PC-9 (cell line): ENCODE measurements at places on chromosomes 13 and 19. TPM values are rescaled to one million over a fixed set of nuclear protein-coding genes. Genes with fewer than 3 reads are reported as not detected.

Gene CGB7
- 4.8 and 6.8 TPM in 2 replicates for total RNA-seq

Gene SUGP1
- 39.9 and 56.7 TPM in 2 replicates for total RNA-seq

- DNase-seq, result no peak
Measured at GRCh38 chr19:29887442-29887855, 54.6 kb upstream of the URI1 start.

- no peak for DNase-seq
Measured at GRCh38 chr13:102774214-102774568, 605 bp upstream of the TEX30 start.

Gene SLC8A2
- not detected in 2 replicates for total RNA-seq

- no peak for DNase-seq
Measured at GRCh38 chr19:11649941-11650340, 52.7 kb downstream of the ZNF627 start.

- DNase-seq, result no peak
Measured at GRCh38 chr19:37935341-37935740, 28.3 kb downstream of the SIPA1L3 start.

GRCh38 chr13:66415444-66415843 is 814.7 kb downstream of the PCDH9 start:
- DNase-seq, result no peak

GRCh38 chr19:33468361-33469170 is 53.0 kb downstream of the PEPD start:
- no peak for DNase-seq

- no peak for DNase-seq
Measured at GRCh38 chr19:7908078-7908699, 4.5 kb downstream of the MAP2K7 start.

DNA sequence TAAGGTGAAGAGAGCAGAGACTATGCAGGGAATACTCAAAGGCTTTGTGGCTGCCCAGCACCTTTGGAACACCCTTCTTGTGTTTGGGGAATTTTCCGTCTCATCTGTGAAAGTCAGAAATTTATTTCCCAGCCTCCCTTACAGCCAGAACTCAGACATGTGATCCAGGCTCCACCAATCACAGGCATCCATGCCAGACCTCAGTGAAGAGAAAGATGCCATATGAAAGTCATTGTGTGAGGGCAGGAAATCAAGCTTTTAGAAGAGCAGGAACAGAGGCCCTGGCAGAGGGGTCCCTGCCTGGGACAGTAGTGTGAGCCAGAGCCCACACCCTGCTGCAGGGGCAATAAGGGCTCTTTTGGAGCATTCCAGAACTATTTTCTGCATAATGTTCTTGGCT is 12.1 kb downstream of the CCDC70 start:
- DNase-seq, result no peak

Gene CABP5
- total RNA-seq, result not detected in 2 replicates

Gene ACP7
- total RNA-seq, result 3.8 and 5.4 TPM in 2 replicates

Gene THSD1
- total RNA-seq, result 0.25 and 0.33 TPM in 2 replicates

- DNase-seq, result no peak
Measured at GRCh38 chr19:40594255-40594654, 6.9 kb upstream of the LTBP4 start.

Gene EPSTI1
- 2.7 and 3.4 TPM in 2 replicates for total RNA-seq

Gene CBARP
- total RNA-seq, result 1.8 and 1.9 TPM in 2 replicates

- no peak for DNase-seq
Measured at GRCh38 chr19:24062190-24062589, 24.8 kb upstream of the ZNF254 start.

DNA sequence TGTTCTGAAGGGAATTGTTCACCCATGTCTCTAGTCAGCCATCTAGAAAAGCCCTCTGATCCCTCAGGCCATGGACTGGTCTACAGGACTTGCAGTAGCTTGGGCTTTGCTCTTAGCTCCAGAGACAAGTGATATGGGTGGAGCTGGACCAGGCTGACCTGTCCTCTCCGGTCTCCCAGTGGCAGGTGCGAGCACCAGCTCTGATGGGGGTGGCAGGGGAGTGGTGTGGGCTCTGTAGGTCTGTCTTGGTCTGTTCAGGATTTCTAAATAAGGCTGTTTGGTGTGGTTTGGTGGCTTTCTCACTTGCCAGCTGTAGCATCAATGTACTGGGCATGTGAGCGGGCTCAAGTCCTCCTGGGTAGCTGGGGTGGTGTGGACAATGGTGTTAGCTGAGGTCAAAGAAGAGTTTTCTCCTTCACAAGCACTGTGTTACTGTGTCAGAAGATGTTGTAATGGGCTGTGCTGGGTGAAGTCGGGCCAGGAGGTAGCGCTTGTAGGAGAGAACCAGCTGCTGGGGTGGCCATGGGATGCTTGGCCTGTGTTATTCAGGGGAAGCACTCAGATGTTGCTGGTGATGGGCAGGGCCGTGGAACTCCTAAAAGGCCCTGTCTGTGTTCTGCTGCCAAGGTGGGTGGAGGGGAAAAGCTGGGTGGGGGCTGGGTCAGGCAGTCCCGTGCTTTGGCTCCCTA is 16.9 kb downstream of the GPC6 start:
- no peak for DNase-seq

DNA sequence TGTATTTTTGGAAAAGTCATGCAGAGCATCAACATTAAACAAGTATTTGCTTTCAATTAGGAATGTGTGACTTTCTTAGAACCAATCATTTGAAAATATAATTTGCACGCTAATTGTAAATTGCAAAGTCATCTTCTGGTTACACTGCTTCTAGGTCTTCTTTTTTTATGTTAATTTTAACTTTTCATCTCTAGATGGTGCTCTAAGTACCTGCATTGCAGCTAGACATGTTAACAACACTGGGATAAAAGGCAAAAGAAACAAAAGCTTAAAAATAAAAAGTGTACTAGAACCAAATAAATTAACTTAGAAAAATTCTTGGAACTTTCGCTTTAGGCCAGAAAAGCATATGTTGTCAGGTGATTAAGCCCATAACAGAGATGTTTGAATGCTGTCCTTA is 2758.2 kb downstream of the PCDH9 start:
- no peak for DNase-seq

Gene EDDM13
- total RNA-seq, result not detected in 2 replicates

GRCh38 chr19:4454747-4455718 is 2.6 kb downstream of the UBXN6 start:
- DNase-seq, result no peak

Gene MEDAG
- not detected in 2 replicates for total RNA-seq

DNA sequence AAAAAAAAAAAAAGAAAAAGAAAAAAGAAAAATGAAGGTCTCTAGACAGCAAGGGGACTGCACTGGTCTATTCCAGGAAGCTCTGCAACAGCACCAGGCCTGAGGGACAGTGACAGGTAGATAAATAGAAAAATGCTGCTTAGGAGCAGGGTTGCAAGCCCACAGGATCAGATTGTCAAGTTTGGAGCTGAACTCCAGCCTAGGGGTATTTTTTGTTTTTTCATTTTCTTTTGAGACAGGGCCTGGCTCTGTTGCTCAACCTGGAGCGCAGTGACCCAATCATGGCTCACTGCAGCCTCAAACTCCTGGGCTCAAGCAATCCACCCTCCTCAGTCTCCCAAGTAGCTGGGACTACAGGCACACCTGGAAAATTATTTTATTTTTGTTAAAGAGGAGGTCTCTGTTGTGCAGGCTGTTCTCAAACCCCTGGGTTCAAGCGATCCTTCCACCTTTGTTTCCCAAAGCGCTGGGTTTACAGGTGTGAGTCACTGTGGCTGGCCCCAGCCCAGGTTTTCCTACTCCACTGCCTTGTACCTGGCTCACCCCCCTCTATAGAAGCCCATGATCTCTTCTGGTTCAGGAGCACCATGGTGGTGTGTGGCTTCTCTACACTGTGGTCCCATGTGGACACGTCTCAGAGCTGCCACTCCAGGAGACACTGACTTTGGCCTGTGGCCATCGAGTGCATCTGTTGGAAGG is 23.9 kb downstream of the POP4 start:
- no peak for DNase-seq

Gene SMARCA4
- 128 and 136 TPM in 2 replicates for total RNA-seq

- DNase-seq, result no peak
Measured at GRCh38 chr19:8494158-8494557, 8.3 kb downstream of the PRAM1 start.

DNA sequence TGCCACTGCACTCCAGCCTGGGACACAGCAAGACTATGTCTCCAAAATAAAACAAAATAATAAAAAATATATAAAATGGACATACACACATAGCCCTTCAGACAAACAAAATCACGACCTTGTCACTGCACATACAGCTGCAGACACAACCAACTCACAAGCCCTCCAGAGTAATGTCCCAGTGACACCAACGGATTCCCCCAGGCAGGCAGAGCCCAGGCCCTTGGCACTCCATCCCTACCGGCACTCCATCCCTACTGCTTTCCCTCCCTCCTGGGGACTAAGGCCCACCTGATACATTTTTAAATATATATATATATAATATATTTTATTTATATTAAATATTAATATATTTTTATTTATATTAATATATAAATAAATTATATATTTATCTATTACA is 18.5 kb downstream of the ZNF101 start:
- no peak for DNase-seq

GRCh38 chr13:111518161-111518792 is 197.8 kb downstream of the TEX29 start:
- DNase-seq, result no peak

DNA sequence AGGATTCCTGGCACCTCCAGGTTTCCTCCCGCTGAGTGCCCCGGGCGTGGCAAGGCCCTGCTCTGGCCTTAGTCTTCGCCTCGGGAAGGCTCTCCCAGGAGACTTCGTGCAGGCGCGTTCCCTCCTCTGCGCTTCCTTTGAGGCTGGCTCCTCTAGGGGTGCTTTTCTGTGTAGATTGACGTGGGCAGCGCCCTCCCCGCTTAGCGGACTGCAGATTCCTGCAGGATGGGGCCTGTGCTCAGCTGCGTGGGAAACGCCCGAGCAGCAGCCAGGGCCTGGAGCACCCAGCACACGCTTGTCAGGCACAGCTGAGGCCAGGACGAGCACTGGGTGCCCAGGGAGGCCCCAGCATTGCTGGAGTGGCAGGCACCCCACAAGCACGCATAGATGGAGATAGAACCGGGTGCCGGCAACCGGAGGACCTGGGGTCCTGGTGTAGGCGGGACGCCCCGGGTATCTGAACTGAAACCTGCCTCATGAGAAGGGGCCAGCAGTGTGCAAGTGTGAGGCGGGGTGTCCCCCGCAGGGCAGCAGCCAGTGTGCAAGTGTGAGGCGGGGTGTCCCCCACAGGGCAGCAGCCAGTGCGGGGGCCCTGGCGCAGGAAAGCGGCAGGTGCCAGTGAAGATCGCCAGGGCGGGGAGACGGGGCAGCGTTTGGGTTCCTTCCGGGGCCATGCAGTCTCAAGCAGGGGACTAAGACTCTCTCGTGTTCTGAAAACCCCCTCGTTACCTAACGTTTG is 3.4 kb downstream of the NDUFS7 start:
- DNase-seq, result no peak

DNA sequence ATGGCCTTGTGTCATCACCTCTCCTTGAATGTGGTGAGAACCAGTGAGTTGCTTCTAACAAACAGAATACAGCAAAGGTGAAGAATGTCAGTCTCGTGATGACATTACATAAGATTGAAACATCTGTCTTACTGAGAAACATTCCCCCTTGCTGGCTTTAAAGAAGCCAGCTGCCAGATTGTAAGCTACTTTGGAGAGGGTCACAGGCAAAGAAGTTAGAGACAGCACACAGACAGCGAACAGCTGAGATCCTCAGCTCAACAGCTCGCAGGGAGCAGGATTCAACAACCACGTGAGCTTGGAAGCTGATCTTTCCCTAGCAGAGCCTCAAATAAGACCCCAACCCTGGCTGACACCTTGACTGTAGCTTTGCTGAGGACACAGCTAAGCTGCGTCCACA is 367.9 kb downstream of the LIG4 start:
- no peak for DNase-seq

GRCh38 chr13:101231751-101232428 is 184.4 kb downstream of the NALCN start:
- DNase-seq, result no peak

DNA sequence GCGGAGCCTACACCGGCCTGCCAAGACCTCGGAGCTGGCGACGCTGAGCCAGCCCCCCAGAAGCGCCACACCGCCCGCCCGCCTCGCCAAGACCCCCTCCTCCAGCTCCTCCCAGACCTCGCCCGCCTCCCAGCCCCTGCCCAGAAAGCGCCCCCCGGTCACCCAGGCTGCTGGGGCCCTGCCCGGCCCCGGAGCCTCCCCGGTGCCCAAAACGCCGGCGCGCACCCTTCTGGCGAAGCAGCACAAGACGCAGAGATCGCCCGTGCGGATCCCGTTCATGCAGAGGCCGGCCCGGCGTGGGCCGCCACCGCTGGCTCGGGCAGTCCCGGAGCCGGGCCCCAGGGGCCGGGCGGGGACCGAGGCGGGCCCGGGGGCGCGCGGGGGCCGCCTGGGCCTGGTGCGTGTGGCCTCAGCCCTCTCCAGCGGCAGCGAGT is 10.2 kb downstream of the C19orf25 start:
- no peak for DNase-seq

DNA sequence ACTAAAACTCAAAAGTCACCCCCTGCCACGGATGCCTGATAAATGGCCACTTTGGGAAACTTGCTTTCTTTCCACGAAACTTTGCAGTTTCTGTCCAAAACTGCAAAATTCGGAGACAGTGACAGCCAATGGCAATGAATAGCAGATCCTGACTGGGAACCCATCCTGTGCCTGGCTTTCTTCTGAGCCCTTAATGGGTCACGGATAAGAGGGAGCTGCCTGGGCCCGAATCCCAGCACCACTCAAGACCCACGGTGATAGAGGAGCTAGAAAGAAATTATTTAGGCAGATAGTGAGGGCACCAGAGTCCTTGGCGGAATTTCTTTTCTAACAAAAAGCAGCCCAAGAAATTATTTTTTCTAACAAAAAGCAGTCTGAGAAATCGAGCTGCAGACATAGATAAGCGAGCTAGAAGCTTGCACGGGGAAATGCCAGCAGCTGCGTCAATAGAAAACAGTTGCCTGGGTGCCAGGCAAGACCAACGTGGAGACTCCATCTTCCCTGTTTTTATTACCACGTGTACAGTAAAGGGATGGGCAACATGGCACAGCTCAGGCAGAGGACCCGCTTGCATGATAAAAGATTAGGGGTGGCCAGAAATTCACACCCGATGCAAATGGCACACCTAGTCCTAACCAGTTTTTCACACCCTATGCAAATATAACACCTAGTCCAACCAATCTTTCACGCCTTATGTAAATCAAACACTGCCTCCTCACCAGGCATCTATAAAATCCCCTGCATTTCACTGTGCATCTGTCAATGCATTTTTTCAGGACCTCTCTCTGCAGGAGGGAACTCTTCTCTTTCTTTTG is 7.1 kb upstream of the HSH2D start:
- no peak for DNase-seq

Gene C1QTNF9
- not detected in 2 replicates for total RNA-seq

Gene THSD8
- total RNA-seq, result 28.8 and 30.0 TPM in 2 replicates

Gene LRRC25
- total RNA-seq, result not detected in 2 replicates

GRCh38 chr13:110340812-110341444 is 33.8 kb downstream of the COL4A2 start:
- no peak for DNase-seq
